Fibroblast of the aortic adventitia (primary cell): ENCODE measurements at places on chromosomes 1 and 21.

DNA sequence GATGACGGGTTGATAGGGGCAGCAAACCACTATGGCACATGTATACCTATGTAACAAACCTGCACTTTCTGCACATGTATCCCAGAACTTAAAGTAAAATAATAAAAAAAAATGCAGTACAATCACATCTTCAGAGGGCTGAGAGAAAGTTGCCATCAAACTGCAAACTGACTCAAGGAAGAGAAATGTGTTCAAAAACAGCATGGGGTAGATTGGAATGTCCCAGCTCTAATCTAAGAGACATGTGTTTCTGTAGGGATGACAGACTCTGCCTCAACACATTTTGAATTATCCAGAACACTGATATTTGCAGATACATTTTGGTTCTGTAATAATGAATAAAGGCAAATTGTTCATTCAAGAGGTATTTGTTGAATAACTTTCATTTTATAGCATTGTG, 171.2 kb upstream of the RUNX1 start:
- DNase-seq, result no peak

DNA sequence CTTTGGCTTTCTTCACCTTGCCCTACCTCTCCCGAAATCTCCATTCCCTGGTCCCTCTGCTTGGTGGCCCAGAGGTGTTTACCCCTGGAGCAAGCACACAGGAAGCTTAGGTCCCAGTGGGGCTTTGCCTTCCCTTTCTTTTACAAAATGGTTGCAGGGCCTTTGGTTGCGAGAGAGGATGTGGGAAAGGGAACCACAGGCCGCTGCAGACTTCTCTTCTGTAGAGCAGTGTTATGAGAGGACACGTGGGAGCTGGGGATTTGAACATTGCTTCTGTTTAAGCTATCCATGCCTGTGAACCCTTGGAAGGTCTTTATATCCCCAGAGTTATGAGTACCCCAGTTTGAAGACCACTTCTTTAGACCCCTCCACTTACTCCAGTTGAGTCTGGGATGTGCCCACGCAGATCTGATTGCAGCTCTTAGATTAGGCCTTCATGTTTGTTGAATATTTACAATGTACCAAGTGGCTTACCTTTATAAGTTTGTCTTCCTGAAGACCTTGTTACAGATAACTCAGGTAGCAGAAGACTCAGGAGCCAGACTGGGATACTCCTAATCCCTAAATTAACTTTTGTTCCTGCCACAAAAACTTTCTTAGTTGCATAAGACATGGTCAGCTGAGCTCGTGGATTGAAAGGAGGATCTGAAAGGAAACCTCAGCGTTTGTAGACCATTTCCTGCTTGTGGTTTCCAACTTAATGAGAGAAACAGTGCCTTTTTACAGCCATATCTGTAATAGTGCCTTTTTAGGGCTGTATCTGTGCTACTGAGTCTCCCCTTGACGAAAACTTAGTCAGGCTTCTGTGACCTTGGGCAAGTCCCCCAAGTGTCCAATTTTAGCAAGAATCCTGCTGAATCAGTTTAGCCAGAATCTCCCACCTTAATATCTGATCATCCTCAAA, 21.9 kb upstream of the IVNS1ABP start:
- DNase-seq, result no peak

DNA sequence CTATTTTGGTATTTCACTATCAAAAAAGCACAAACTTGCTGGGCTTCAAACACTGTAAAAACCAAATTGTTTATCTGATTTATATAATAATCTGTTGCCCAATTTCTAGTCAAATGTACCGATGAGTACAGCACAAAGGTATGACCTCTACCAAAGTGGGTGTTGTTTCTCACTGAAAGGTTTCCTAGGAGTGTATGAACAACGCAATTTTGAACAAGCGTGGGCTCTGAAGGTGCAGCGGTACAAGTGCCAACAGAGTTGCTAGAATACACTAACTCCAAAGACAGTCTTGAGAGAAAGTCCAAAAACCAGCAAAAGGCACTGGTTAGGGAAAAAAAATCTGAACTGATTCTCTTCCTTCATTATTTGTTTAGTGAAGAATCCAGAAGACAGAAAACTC, 130.4 kb downstream of the ATP1B1 start:
- no peak for DNase-seq

DNA sequence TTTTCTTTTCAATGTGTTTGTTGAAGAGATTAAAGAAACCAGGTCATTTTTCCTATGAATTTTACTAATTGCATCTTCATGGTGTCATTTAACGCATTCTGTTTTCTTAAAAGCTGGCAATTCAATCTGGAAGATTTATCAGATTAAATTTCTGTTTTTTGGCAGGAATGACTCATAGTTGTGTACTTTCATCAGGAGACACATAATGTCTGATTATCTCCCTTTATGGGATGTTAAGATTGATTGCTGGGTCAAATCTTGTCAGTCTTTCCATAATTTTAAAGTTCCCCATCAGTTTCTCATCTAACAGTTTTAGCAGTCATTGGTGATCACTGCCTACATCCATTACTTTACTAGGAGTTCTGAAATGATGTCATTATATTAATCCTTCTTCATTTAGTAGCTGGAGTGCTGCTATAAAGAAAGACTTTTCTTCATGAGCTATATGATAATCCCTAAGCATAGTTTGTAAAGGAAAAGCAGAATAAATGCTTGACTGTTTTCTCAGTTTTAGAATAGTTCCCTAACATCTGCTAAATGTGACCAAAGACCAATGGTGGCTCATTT, 72.8 kb upstream of the MAP10 start:
- DNase-seq, result no peak

GRCh38 chr1:201305815-201306214, 22.5 kb downstream of the PKP1 start:
- no peak for DNase-seq

DNA sequence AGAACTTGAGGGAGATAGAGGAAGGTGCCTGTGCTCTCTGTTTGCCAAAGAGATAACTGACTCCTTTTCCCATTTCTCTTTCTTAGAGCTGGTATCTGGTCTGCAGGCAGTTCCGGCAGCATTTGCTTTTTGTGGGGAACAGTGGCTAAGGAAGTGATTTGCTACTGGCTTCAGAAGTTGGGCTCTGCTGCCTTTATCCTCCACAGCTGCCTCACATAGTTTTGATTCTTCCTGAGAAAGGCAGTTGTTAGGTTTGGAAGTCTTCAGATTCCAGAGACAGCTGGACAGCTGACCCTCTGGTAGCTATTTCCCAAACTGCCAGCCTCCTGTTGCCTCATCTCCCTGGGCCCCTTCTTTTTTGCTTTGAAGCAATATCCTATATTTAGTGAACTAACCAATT, 62.6 kb upstream of the MACF1 start:
- peak; percentile 68 for DNase-seq

DNA sequence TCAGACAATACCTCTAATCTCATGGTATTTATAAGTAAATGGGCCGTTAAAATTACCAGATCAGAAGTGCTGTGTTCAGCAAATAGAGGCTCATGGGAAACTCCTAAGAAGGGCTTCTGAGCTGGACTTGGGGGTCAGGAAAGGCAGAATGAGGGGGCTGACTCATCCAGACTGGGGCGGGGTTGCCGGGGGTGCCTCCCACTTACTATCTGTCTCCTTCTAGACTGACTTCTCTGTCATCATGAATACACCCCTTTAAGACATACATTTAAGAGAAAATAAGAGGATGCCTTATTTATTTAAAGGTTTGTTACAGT, 96.0 kb upstream of the ERRFI1 start:
- no peak for DNase-seq

DNA sequence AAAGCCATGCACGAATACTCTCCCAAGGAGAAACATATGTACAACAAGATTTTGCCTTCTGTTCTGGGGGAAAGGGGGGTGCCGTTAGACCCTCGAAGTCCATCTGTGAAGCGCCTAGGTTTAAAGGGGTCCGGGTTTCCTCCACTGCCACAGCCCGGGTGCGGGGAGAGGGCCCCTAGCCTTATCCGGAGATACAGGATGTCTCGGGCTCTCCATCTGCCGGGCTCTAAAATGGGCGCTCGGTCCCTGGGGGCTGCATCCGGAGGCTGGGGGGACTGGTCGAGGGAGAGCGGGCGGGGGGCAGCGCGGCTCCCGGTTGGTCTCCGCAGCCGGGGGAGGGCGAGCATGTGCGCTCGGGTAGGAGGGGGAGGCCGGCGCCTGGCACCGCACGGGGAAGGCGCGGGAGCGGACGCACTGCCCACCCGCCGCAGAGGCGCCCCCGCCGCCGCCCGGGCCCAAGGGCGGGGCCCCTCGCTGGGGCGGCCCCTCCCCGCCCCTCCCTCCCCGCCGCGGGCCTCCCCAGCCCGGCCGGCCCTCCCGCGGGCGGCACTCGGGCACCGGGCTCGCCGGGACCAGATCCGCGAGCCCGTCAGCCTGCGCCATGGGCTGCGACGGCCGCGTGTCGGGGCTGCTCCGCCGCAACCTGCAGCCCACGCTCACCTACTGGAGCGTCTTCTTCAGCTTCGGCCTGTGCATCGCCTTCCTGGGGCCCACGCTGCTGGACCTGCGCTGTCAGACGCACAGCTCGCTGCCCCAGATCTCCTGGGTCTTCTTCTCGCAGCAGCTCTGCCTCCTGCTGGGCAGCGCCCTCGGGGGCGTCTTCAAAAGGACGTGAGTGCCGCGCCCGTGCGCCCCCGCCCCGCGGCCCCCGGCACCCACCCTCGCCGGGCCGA, 63.1 kb downstream of the ELK4 start:
- no peak for DNase-seq

- DNase-seq, result peak; percentile 2
Measured at GRCh38 chr1:238778113-238778512, 608.3 kb upstream of the CHRM3 start.
